Activated CD4-positive, CD25-positive, alpha-beta regulatory T cell treated with anti-CD3 and anti-CD28 coated beads, Interleukin-2, amount 50 U/mL, for 24 hours (primary cell): ENCODE measurements at places on chromosomes 7 and 10.
A peak's percentile ranks its signal among the peaks of the same experiment; 100 is the strongest.

GRCh38 chr7:101940830-101941229 is 123.4 kb downstream of the CUX1 start:
- no peak for ATAC-seq

GRCh38 chr10:116838143-116838725 is 11.1 kb upstream of the ENO4 start:
- no peak for ATAC-seq

DNA sequence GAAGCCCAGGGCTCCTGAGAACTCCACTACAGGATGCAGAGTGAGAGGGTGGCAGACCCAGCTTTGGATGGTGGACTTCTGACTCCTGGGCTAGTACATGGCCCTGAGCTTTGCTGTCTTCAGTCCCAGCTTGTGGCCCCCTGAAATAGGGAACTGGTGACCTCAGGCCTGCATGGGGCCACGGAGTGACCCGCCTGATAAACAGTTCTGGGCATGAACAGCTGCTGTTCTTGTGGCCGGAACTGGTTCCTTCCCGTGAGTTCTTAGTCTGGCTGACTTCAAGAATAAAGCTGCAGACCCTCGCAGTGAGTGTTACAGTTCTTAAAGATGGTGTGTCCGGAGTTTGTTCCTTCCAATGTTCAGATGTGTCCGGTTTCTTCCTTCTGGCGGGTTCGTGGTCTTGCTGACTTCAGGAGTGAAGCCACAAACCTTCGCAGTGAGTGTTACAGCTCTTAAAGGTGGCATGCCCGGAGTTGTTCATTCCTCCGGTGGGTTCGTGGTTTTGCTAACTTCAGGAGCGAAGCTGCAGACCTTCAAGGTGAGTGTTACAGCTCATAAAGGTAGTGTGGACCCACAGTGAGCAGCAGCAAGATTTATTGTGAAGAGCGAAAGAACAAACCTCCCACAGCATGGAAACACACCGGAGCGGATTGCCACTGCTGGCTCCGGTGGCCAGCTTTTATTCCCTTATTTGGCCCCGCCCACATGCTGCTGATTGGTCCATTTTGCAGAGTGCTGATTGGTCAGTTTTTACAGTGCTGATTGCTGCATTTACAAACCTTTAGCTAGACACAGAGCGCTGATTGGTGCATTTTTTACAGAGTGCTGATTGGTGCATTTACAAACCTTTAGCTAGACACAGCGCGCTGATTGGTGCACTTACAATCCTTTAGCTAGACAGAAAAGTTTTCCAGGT is 268.0 kb downstream of the ZEB1 start:
- ATAC-seq: peak; percentile 20

DNA sequence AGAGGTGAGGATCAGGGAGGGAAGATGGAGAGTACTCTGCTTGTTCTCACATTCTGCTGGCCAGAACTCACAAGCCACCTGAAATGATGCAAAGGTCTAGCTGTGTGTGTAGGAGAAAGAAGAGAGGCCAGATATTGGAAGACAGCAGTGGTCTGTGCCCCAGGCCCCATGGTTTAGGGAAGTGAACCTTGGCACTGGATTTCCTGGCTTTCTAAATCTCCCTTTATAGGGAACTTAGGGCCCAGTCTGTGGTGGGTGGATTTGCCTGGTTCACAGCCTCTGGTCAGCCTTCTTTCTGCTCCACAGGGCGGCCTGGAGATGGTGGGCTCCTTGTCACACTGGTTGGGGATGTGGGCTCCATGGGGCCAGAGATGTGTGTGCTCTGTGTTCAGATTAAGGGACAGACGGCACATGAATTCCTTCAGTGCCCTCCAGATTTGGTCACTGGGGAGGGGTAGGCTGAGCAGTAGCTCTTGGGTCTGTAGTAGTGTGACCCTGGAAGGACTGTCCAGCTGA is 9.5 kb upstream of the SH2D4B start:
- no peak for ATAC-seq

GRCh38 chr10:9613338-9614075 is 1404.2 kb upstream of the CELF2 start:
- ATAC-seq: peak; percentile 53

- no peak for ATAC-seq
These were observed 699 bp downstream of the GHITM start for GRCh38 chr10:84140036-84140379.

DNA sequence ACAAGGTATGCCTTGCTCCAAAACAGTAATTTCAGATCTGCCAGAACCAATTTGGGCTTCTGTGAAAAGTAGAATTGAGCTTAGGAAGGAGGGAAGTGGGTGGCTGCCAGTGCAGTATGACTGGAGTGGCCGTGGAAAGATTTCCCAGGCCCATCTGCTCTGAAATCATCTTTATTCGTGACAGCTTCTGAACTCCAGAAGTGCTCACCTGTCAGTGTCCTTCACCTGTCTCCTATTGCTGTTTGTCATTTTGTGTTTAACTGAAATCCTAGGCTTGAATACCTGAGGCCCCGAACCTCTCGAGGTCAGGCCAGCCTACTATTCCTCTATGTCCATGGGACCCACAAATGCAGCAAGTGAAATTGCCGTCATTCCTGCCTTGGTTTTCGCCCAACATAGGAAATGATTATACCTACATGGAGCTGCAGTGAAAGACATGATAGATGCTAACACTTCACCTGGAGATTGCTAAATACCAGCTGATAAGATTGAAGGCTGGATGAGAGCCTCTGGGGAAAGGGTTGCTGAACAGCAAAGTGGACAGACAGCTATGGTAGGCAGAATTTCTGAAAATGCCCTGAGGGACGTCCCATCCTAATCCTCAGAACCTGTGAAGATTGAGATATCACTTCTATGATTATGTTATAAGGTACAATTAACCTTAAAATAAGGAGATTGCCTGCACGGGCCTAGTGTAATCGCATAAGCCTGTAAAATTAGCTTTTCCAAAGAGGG is 82.1 kb downstream of the C1GALT1 start:
- ATAC-seq: no peak
